ENCODE measurements at places on chromosomes 5 and 9.
A peak's percentile ranks its signal among the peaks of the same experiment; 100 is the strongest.

DNA sequence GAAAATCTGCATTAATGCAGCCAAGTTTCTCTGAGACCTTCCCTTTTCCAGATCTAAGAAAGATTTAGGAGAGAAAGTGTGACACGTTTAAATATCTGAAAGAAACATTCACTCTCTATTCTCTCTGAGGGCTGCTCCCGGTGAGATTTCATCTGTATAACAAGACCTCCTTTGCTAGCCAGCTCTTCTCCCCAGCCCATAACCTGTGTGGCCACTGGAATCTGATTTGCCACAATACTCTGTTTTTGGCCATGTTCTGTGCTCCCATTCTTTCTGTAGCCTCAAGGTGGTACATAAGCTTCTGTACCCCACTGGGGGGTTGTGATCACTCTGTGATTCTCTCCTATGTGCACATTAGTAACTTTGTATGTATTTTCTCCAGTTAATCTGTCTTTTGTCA, 291.0 kb upstream of the SEMA6A start:
- DNase-seq: no peak

DNA sequence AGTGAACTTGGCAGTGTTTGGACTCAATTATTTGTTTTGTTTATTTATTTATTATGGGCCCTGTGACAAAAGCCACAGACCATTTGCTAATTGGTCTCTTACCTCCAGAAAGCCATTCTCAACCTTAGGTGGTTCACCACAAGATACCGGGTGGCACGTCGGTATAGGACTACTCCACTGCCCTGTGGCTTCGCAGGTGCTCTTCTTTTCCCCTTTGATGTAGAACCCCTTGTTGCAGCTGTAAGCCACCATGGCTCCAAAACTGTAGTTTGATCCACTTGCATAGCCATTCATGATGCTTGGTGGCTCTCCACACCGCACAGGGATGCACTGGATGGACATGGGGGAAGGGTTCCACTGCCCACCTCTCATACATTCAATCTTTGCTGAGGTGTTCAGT, 73.3 kb upstream of the TXNDC8 start:
- DNase-seq: no peak

DNA sequence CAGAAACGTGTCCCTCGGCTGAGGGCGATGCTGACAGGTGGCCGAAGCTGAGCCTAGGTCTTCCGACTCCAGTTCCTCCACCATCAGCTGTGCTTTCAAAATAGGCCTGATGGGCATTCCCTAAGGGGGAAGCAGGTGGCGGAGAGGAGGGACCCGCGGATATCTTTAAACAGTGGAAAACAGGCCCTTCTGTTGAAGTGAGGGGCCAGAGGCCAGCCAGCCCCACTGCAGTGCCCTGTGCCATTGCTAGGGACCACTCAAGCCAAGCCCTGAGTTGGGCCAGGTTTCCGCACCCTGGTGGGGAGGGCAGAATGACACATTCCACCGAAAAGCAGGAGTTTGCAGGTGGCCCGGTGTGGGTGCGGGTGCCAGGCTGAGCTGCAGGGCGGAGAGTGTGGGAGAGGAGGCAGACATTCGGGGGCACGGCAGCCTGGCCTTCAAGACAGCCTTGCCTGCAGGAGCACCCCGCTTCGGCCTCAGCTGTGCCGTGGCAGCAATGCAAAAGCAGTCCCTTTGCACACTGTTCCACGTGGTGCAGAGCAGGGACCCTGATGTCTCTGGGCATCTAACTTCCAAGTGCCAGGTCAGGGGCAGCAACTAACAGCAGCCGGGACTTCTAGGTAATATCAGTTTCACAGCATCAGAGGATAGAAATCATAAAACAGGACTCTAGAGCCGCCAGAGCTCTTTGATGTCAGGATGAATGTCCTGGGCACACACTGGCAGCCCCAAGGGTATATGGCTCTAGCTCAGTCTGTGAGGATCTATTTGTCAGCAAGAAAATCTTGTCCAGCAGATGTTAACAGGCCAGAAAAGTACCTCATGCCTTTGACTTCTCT, 17.2 kb downstream of the HNRNPH1 start:
- DNase-seq: no peak

DNA sequence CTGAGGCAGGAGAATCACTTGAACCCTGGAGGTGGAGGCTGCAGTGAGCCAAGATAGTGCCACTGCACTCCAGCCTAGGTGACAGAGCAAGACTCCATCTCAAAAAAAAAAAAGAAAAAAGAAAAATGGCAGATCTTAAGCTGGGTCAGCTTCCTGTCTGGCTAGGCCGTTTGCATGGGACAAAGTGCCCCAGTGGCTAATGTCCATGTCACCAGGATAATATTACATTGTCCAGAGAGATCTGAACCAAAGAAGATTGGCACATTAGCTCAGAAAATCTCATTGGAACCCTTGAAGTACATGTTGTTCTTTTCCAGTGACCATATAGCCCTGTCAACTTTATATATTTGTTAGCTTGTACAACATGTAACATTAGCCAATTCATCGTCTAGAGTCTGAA, 59.2 kb upstream of the DAB2IP start:
- no peak for DNase-seq

- DNase-seq: no peak
Observed at GRCh38 chr9:111944241-111944866, 47.7 kb downstream of the UGCG start.

- no peak for DNase-seq
Observed at GRCh38 chr9:117864385-117865057, 160.3 kb downstream of the TLR4 start.

DNA sequence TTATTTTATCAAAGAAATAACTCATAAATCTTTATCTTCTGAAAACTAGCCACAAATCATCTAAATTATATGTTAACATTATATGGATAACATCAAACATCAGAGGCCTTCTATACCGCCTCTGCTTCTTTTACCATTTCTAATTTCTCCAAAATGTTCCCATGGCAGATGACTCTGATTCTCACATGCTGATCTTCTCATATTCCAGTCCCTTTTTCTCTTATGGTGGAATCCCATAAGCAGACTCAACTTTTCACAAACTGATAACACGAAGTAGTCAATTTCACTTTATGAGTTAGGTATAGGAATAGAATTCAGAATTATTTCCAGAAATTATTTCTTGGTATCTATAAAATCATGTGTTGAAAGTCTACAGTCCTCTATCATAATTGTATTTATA, 212.3 kb downstream of the ENC1 start:
- no peak for DNase-seq

GRCh38 chr5:174312641-174313040, 267.1 kb downstream of the NSG2 start:
- no peak for DNase-seq

DNA sequence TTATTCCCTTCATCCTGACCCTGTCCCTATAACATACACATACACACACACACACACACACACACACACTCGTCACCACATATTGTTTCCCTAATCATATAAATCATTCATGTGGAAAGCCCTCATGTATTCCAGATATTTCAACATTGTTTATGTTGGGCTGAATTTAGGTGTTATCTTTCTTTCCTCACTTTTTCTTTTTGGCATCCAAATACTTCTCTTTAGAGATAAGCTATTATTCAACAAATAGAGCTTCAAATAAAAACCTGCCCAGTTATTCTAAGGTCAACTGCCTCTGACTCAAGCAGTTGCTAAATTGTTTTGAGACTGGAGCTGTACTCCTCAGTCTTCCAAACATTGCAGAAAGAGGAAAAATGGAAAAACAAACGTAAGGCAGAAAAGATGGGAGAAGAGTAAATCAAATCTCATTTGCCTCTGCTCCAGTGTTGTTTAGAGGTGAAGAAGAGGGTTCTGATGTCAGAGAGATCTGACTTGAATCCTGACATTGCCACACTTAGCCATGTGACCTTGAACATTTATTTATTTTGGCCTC, 215.7 kb downstream of the GAS1 start:
- DNase-seq: no peak

- DNase-seq: no peak
Observed at GRCh38 chr5:142016556-142016955, 3.7 kb upstream of the GNPDA1 start.

- DNase-seq: no peak
Observed at GRCh38 chr9:89498852-89499480, 1.1 kb upstream of the SEMA4D start.

GRCh38 chr5:102223542-102224477, 72.3 kb downstream of the SLCO4C1 start:
- DNase-seq: peak; percentile 32

DNA sequence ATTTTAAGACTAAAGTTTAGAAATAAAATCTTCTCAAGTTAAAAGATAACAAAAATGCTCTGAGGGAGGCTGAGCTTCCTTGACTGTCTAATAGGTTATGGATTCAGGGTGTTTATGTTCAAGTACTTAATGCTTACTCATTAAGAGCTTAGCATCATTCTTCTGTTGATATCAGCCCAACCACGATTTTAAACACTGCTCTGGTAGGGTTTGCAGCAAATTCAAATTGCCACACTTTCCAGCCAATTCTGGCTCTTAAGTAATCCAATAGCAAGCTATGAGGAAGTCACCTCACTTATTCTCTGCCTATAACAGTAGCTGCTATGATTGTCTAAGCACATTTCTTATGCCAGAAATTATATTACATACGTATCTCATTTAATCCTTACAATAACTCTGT, 191.0 kb upstream of the KIF2A start:
- no peak for DNase-seq

DNA sequence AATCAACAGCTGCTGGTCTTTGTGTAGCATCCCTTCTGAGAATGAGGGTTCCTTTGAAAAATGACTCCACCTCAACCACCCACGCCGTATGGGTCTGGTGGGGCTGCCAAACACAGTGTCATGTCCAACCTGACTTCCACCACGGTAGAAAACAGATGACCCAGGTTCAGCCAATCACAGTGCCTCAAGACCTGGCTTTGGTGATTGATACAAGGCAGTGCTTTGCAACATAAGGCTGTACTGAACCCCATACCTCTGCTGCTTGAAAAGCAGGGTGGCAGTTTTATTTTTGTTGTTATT, 11.5 kb upstream of the TGFBR1 start:
- no peak for DNase-seq

GRCh38 chr5:94361832-94362796, 256.3 kb downstream of the KIAA0825 start:
- DNase-seq: no peak

- DNase-seq: no peak
Observed at GRCh38 chr5:147901599-147902039, 4.7 kb downstream of the C5orf46 start.

DNA sequence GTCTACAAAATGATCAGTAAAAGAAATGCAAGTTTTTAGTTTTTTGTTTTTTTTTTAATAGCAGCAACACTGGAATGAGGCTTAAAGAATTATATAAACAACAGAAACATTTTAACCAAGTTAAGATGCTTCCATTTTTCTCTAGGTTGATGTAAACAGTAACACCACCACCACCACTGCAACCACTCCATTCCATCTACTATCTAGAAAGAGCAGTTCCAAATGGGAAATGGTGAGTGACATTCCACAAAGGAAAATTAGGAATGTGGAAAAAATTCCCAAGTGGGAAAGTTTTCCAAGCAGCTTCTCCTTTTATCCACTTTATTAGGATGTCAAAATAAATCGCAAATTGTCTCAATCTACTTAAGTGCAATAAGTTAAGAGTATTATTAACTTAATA, 32.6 kb downstream of the SLC38A9 start:
- DNase-seq: no peak

GRCh38 chr5:83035373-83036100, 41.7 kb downstream of the TMEM167A start:
- DNase-seq: peak; percentile 27

- DNase-seq: no peak
Observed at GRCh38 chr9:761793-762560, 79.5 kb upstream of the DMRT1 start.

GRCh38 chr5:34483442-34484033, 172.6 kb upstream of the RAI14 start:
- DNase-seq: no peak

DNA sequence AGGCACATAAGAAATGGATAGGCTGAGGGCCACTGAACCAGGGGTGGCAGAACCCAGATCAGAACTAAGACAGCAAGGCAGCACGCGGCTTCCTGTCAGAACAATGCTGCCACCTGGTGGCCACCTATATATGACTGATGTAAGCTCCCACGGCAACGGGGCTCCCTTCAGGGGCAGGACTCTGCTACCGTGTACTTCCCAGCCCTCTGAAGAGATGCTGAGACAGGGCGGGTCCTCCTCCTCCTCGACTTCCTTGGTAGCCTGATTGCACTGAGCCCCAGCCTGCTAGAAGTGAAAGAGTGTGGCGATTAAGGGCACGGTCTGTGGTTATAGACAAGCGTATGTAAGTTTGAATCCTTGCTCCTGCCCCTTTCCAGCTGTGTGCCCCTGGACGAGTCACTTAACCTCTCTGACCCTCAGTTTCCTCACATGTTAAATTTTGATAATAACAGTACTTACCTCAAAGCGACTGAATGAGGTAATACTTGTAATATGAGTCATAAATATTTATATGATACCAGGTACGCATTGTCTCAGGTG, 13.3 kb downstream of the RPS14 start:
- DNase-seq: peak; percentile 77

GRCh38 chr9:130981756-130982137, 27.2 kb upstream of the LAMC3 start:
- DNase-seq: no peak

- DNase-seq: peak; percentile 22
Observed at GRCh38 chr9:121439711-121440664, 59.7 kb downstream of the GGTA1 start.

GRCh38 chr5:135028791-135029476, 5.1 kb downstream of the PITX1 start:
- no peak for DNase-seq

GRCh38 chr9:100111235-100111634, 12.2 kb downstream of the INVS start:
- DNase-seq: peak; percentile 34
